ENCODE measurements at places on chromosomes 7 and 10.

GRCh38 chr7:28432105-28432504 lies 19.8 kb downstream of the CREB5 start:
- DNase-seq: no peak

GRCh38 chr7:87106974-87107612 lies 45.2 kb upstream of the DMTF1 start:
- no peak for DNase-seq

DNA sequence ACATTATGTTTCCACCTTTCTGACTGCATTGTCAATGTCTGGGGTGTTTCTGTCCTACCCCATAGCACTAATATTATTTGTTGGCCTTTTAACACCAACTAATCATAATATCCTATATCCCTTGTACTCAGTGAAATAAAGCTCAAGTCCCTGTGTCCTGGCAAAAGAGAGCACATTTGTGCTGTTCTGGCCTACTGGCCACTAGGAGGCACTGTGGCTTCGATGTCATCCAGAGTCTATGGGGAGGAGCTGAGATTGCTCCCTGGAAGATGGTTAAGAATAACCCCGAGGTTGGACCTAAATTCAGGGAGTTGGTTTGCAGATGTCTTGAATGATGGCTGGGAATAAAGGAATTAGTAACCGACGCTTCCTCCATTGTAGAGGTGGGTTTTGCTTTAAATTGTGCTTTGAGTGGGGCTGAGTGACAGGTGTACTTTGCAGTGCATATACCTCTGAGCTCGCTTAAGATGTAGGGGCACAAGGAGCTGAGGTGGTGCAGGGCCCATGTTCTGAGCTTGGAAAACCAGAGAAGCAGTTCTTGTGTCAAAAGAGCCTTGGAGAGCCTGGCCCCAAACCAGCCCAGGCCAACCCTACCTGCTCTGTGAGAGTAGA lies 191.2 kb upstream of the PRSS1 start:
- DNase-seq: no peak

GRCh38 chr10:73172867-73173266 lies 4.9 kb downstream of the FAM149B1 start:
- DNase-seq: no peak

DNA sequence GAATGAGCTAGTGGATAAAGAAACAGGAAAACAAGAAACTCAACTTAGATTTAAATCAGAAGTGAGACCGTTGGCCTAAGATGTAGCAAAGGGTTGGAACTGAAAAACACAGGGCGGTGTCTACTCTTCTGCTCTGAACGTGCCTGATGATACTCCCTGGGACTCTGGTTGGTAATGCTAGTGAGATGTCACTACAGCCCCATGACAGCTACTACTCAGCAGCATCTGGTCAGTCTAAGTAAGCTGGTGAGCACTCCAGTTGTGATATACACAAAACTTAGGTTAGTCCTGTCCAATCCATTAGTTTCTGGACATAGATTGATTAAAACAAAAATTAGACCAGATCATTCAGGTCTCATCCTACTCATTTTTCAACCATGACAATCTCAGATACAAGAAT lies 15.4 kb downstream of the MYPN start:
- no peak for DNase-seq

- no peak for DNase-seq
Measured at GRCh38 chr7:141884539-141885225, 31.5 kb upstream of the OR9A4 start.
